ENCODE measurements at places on chromosomes 4 and X.

GRCh38 chrX:133849676-133850075 lies 135.7 kb downstream of the GPC3 start:
- DNase-seq, result no peak

DNA sequence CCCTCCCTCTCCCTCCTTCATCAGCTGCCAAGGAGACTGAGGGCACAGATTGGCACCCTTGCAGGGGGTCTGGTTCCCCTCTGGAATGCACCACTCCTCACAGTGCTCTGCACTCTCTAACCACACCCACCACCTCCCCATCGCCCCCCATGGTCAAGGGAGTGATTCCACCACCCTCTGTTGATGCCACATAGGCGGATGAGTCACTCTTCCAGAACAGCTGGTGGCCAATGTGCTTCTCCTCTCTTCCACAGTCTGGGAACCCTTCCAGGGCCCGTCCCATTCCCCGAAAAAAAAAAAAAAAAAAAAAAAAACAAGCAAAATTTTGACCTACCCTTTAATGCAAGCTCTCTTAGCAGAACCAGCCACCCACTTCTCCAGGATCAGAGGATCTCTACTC lies 341.3 kb upstream of the KLF3 start:
- DNase-seq, result no peak

DNA sequence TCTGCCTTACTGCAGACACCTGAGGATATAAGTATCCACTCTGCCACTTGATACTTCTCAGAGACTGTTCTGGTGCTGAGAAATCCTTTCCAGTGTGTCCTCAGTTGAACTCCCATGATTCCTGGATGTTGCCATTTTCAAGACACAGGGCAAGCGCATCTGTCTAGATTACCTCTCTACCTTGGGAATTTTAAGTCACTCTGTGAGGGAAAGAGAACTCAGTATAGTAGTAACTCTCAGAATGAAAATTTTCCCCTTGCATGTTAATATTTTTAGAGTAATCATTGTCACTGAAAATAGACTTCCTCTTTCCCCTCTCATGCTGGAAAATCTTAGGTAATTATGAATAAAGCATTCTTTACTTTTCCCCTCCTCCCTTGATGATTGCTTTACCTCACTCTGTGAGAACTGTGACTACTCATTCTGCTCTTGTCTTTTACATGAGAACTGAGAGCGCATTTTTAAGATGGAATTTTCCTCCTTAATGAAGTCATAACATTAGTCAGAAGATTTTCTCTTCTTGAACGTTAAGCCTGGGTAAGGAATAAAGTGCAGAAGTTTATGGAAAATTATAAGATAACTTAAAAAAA lies 45.0 kb downstream of the TET2 start:
- peak; percentile 67 for DNase-seq

GRCh38 chr4:82969414-82969813 lies 41.2 kb downstream of the LIN54 start:
- no peak for DNase-seq

- DNase-seq, result no peak
Measured at GRCh38 chr4:166482758-166483157, 609.7 kb downstream of the TLL1 start.

DNA sequence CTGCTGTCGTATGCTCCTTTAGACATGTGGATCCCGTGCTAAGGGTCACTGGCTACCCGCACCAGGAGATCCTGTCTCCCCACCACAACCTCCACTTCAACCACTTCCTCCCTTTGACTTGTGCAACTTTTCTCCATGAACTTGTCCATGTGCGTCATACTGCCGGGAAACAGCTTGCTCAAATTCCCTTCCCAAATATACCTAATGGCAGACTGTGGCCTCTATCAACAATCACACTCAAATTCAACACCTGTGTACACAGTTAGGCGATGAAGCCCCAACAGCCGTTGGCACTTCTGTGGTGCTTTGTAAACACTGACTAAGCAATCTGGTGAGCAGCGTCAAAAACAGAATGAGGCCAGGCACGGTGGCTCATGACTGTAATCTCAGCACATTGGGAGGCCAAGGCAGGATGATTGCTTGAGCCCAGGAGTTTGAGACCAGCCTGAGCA lies 49.5 kb downstream of the CD99L2 start:
- peak; percentile 56 for DNase-seq

GRCh38 chr4:7684294-7684693 lies 249.6 kb upstream of the PSAPL1 start:
- no peak for DNase-seq

GRCh38 chr4:140112576-140112975 lies 41.4 kb downstream of the MAML3 start:
- no peak for DNase-seq

DNA sequence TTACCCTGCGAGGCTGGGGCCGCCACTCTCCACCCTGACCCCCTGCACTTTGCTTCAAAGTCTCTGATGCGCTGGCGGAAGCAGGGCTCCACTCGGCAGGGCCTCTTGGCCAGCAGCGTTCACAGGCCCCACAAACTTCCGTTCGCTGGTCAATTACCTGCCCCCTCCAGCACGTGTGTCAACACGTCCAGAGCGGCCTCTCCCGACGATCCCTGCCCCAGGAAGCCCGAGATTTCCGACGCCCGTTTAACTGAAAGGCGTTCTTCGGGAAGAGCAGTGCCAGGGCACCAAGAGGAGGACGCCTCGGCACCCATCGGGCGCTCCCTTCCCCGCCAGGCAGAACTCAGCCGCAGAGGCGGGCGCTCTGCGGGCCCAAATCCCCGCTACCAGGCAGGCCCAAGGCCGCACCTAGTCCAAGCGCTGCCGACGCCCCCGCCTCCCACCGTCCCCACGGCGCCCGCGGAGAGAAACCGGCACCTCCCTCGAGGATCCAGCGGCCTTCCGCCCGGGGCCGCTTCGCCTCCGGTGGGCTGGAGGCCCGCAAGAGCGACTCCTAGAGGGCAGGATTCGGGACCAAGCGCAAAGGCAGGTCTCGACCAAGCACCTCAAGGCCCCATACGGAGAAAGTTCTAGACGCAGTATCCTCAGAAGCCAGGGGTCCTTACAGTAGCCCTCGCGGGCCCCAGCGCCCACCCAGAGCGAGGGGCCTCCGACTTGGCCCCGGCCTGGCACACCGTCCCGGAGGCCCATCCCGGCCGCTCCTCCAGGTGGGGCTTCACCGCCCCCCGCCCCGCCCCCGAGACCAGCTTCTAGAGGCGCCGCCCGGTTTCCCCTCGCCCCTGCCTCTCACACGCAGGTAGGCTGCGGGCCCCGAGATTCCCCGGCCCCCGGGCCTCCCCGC lies 586 bp downstream of the BCAP31 start:
- peak; percentile 37 for DNase-seq

- no peak for DNase-seq
Measured at GRCh38 chrX:24928114-24928513, 87.7 kb downstream of the ARX start.

GRCh38 chr4:158193171-158193749 lies 17.0 kb upstream of the TMEM144 start:
- peak; percentile 65 for DNase-seq

GRCh38 chrX:37812110-37812509 lies 32.3 kb downstream of the CYBB start:
- no peak for DNase-seq

DNA sequence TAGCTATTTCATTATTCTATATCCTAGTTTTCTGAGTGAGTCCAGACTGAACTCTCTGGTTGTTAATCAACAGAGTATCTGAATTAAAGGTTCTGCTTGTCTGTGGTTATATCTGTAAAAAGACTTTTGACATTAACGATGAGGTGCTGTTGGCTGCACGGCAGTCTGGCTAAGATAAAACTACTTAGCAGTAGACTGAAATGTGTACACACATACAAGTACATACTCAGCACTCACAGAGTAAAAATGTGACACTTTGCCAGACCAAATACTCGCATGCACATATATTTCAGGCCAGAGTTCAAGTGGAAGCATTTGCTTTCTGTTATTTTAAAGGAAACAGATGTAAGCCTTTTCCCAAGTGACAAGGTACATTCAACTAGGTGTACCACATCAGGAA lies 80.5 kb downstream of the PRDM5 start:
- DNase-seq, result no peak

GRCh38 chrX:13828392-13828791 lies 11.5 kb upstream of the GPM6B start:
- no peak for DNase-seq

- DNase-seq, result no peak
Measured at GRCh38 chr4:119735165-119735651, 106.6 kb upstream of the PDE5A start.

GRCh38 chr4:40173470-40173875 lies 23.4 kb upstream of the RHOH start:
- no peak for DNase-seq

DNA sequence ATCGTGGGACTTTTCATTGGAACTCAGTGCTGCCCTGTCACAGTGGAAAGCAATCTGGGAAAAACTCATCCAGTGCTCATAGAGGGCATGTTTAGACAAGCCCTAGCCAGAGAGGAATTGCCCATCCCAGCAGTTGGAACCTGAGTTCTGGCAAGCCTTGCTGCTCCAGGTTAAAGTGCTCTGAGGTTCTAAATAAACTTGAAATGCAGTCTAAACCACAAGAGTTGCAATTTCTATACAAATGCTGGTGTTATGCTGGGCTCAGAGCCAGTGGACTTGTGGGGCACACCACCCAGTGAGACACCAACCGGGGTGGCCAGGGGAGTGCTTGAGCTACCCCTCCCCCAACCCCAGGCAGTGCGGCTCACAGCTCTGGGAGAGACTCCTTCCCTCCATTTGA lies 142.8 kb upstream of the PPP1R2C start:
- DNase-seq, result no peak

GRCh38 chr4:96974295-96974694 lies 1134.4 kb downstream of the PDHA2 start:
- DNase-seq, result no peak

- peak; percentile 42 for DNase-seq
Measured at GRCh38 chrX:13661735-13662288, 8.9 kb downstream of the TCEANC start.

GRCh38 chr4:5009796-5010195 lies 9.5 kb downstream of the CYTL1 start:
- DNase-seq, result no peak

- no peak for DNase-seq
Measured at GRCh38 chrX:47278691-47279090, 45.9 kb downstream of the USP11 start.

- no peak for DNase-seq
Measured at GRCh38 chr4:157896726-157897125, 276.1 kb downstream of the GASK1B start.

DNA sequence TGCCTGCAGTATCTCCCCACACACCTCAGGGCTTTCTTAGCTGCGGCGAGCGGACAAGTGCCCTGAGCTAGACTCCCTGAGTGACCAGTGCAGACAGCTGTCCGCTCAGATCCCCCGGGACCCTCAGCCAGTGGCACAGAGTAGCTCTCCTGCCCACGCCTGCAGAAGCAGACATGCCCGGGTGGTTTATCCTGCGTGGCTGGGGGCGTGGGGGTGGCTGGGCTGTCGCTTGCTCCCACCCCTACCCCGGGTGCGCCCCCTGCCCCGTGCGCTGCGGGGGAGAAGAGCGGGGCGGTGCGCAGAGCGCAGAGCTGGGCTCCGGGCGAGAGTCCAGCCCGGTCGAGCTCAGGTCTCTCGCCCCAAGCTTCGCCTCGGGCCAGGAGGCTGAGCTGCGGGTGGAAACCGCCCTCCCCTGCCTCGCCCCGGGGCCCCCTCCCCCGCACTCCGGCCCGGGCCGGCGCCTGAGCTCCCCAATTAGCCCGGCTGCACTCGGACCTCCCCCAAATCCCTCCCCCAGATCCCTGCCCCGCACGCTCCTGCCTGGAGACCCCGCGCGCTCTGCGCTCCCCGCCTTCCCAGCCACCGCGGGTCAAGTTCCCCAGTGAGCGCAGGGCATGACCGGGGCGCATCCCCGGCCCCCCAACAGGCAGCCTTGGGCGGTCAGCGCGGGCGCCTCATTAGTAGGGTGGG lies 11.7 kb upstream of the SHOX start:
- no peak for DNase-seq

GRCh38 chr4:16142598-16143310 lies 58.9 kb upstream of the PROM1 start:
- no peak for DNase-seq

DNA sequence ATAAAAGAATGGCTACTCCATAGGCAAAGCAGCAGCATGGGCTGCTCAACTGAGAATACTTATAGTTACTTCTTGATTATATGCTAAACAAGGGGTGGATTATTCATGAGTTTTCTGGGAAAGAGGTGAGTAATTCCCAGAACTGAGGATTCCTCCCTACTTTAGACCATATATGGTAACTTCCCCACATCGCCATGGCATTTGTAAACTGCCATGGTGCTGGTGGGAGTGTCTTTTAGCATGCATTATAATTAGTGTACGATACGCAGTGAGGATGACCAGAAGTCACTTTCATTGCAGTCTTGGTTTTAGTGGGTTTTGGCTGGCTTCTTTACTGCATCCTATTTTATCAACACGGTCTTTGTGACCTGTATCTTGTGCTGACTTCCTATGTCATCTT lies 141.5 kb downstream of the MAGEB17 start:
- DNase-seq, result no peak

DNA sequence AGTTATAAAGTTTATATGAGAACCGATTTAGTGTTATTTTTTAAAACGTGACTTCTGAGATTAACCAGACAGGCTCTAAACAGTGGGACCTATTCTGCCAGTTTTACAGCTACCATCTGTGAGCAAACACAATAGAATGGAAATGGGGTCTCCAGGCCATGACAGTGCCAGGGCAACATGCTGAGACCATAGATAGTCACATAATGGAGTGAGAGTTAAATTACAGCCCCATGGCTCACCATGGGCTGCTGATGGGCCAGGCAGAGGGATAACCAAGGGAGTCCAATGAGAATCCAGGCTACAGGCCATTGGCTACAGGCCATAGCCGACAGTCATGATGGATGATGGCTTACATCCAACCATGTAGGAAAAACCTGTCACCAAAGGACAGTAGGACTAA lies 183.5 kb upstream of the NDP start:
- no peak for DNase-seq

DNA sequence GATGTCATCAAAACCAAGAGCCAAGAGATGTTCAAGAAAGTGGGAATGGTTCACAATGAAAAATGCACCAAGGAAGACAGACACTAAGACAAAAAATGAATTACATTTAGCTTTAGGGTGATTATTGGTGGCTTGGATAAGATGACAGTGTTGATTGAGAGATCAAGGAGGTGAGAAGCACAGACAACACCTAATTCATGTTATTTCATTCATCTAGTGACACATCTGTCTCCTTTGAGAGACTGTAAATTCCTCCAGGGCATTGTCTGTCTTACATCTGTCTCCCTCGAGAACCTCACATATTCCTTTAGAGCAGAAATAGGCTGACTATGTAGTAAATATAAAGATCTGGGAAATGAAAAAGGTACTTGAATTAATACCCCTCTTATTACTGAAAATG lies 94.2 kb upstream of the SMIM31 start:
- no peak for DNase-seq

- DNase-seq, result no peak
Measured at GRCh38 chr4:37732526-37733186, 46.5 kb upstream of the RELL1 start.

- DNase-seq, result no peak
Measured at GRCh38 chr4:67556436-67556835, 2.1 kb upstream of the STAP1 start.
